H54 (cell line): ENCODE measurements at places on chromosomes 4 and X.

DNA sequence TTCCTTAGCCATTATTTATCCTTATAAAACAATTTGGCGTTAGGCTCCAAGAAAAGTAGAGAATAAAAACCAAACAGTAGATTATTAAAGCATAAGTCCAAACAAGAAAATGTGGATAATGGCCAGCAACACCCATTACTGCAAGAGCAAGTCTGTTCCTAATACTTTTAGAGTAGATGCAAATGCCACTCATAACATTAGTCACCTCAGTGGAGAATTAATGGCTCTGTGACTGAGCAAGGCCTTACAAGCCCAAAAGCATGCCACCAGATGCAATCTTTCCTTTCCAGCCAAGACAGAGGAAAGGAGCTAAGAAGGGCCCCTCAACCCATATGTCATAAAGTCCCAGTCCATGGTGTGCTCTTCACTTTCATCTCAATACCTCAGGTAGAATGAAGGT lies 373.8 kb downstream of the OPHN1 start:
- DNase-seq = no peak

DNA sequence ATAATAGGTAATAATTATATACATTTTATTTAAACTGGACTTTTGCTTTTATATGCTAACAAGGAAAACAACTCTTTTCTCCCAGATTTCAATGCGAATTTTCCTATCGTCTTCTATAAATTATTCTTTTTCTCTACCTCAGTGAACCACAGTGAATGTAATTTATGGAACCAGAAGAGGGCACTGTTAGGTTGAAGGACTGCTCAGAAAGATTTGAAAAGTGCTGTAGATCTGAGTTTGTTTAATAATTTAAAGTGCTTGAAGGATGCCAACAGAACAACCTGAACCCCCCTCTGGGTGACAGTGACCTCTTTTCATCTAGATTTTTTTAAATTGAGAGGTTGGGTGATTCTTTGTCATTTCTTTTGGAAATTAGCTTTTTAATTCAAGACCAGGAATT lies 54.9 kb downstream of the PHOX2B start:
- DNase-seq = no peak

DNA sequence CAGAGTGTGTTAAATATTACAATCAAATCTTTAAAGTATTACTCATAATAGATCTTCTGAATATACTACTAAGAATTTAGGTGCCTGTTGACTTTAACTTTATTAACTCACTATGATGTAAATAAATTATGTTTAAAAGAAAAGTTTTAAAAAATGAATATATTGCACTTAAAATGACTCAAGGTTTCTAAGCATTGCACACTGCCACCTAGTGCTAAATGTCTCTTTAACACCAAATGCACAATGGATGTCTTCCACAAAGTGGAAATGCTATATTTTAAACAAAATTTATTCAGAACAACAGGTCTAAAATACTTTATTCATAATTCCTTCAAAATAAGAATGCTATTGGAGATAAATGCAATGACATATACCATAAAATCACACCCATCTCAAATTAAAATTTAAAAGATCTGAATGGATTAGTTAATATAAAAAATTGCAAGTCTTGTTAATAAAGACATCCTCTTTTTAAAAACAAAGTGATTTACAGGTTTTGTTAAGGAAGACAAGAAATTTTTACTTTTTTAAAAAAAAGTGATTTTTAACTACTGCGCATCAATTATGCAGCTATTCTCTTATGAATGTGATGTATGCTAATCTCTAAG lies 5.5 kb downstream of the INPP4B start:
- no peak for DNase-seq

- peak; percentile 88 for DNase-seq
Observed at GRCh38 chrX:153708415-153708814, 15.8 kb downstream of the BCAP31 start.

- no peak for DNase-seq
Observed at GRCh38 chr4:136012220-136012619, 1520.1 kb downstream of the PCDH18 start.

DNA sequence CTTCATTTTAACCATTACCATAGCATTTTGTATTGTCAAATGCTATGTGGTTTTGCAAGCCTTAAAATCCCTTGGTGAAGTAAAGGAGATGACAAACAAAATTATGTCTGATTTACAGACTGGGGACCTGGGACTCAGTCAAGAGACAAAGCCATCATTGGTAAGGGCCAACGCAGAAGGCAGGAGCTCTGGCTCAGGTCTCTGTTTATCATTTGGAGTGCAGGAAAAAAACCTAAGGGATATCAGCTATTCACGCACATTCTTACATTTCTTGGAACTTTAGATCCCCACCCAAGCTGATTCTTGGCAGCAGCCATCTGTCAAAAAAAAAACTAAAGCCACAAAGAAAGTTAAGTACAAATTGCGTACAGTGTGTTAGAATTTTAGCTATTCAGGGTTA lies 731.9 kb downstream of the STPG2 start:
- no peak for DNase-seq

GRCh38 chr4:144384408-144384807 lies 243.9 kb upstream of the GYPA start:
- DNase-seq = no peak

GRCh38 chrX:5916945-5917344 lies 311.7 kb downstream of the NLGN4X start:
- no peak for DNase-seq

- no peak for DNase-seq
Observed at GRCh38 chr4:74583757-74584156, 138.8 kb downstream of the AREG start.

GRCh38 chr4:4320528-4320927 lies 30.5 kb downstream of the ZBTB49 start:
- no peak for DNase-seq

DNA sequence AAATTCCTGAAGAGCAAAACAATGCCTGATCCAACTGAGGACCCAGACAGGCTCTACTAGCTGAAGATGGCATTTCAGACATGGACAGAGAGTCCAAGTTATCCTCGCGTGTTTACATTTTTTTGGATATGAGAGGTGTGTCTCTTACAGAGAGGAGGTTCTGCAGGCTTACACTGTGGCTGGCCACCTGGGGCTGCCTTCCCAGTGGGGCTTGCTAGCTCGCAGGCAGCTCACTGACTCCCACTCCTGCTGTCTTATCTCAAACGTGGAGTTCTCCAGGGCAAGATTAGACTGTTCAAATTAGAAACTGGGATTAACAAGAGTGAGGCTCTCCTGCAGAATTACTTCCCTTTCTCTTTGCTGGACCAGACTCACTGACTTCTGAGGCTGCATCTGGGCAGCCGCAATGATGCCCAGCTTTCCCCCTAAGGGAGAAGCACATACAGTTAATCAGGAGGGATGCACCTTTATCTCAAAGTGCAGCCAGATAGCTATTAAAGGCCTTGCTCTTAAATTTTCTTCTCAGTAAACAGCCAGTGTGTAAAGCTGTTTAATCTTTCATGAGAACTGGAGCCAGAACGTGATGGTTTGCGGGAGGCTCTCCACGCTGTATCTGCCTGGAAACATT lies 123.0 kb downstream of the ENPP6 start:
- DNase-seq = no peak

GRCh38 chrX:40145001-40145922 lies 47.5 kb upstream of the BCOR start:
- DNase-seq = no peak

DNA sequence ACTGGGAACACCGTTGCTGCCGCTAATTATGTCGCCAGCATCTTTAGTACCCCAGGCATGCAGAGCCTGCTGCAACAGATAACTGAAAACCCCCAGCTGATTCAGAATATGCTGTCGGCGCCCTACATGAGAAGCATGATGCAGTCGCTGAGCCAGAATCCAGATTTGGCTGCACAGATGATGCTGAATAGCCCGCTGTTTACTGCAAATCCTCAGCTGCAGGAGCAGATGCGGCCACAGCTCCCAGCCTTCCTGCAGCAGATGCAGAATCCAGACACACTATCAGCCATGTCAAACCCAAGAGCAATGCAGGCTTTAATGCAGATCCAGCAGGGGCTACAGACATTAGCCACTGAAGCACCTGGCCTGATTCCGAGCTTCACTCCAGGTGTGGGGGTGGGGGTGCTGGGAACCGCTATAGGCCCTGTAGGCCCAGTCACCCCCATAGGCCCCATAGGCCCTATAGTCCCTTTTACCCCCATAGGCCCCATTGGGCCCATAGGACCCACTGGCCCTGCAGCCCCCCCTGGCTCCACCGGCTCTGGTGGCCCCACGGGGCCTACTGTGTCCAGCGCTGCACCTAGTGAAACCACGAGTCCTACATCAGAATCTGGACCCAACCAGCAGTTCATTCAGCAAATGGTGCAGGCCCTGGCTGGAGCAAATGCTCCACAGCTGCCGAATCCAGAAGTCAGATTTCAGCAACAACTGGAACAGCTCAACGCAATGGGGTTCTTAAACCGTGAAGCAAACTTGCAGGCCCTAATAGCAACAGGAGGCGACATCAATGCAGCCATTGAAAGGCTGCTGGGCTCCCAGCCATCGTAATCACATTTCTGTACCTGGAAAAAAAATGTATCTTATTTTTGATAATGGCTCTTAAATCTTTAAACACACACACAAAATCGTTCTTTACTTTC lies 1.8 kb downstream of the UBQLN2 start:
- DNase-seq = no peak

- DNase-seq = no peak
Observed at GRCh38 chrX:132022198-132022966, 720 bp upstream of the STK26 start.

GRCh38 chr4:30537456-30537855 lies 182.7 kb upstream of the PCDH7 start:
- DNase-seq = peak; percentile 8

- DNase-seq = no peak
Observed at GRCh38 chrX:130829526-130830515, 73.2 kb downstream of the ENOX2 start.

DNA sequence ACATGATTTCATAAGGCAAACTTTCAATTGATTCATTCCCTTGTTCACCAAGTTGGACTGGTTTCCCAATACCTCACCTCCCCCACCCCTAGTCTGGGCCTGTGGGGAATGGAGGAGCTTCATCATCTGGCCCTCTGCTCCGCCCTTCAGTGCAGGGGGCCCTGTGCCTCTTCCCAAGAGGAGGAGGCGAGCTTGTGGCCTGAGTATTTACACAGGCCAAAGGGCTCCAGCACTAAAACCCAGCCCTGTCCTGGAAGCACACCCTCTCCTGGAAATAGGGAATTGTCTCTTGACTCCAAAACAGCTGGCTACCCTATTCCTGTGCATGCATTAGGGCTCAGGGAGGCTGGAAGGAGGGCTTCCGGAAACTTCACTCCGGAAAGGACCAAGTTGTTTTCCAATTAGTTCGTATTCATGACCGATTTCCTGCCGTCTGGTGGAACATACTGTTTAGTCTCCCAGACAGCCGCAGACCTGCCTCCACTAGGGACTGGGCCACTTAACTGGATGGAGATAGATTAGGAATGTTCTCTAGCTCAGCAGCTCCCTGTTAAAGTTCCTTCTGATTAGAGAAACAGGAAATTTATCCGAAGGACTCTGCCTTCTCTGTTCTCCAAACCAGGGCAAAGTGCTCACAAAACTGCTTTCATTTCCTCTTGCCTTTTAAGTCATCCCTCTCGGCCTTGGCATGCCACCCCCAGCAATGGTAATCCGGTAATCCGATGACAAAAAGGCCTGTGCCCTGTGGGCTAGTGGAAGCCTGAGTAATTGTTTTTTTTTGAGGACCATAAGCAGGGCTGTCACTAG lies 5.8 kb downstream of the SRPX2 start:
- DNase-seq = no peak

DNA sequence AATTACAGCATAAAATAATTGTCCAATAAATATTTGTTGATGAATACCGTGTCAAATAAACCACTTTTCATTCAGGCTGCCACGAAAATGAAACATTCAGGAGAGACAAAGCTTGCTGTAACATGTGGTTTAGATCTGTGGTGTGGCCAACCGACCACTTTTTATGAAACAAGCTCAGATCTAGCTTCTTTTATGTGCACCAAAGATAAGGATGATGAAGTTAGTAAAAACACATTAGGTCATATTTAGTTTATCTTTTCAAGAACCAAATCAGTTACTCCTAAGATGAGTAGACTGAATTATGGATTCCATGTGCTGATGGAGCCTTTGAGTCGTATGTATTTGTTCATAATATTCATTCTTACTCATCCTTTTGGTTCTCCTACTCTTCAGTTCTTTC lies 35.8 kb downstream of the STOX2 start:
- DNase-seq = no peak

GRCh38 chr4:144683516-144683915 lies 37.6 kb downstream of the HHIP start:
- no peak for DNase-seq

GRCh38 chr4:70760662-70761061 lies 38.9 kb downstream of the RUFY3 start:
- no peak for DNase-seq

- no peak for DNase-seq
Observed at GRCh38 chrX:66163849-66164411, at the start of gene HEPH. Gene HEPH, plus strand, starts transcription at chrX:66164247. Its CDS starts 6,324 bp downstream, at chrX:66170571.

DNA sequence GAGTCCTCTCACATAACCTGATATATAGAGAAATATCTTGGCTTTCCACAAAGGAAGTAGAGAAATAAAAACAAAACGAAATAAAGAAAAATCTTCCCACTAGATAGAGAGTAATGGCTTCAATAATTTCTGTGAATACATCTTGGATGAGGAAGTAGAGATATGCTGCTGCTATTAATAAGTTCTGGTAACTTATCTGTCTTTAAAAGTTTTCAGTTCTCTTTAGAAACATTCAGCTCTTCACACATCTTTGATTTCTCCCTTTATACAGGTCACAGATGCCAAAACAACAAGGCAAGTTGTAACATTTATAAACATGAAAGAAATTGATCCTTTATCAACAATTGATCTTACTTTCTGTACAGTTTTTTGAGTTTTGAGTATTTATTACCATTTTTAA lies 615.8 kb downstream of the TRAM1L1 start:
- no peak for DNase-seq

- DNase-seq = peak; percentile 2
Observed at GRCh38 chr4:123986268-123986798, 589.7 kb downstream of the SPRY1 start.

DNA sequence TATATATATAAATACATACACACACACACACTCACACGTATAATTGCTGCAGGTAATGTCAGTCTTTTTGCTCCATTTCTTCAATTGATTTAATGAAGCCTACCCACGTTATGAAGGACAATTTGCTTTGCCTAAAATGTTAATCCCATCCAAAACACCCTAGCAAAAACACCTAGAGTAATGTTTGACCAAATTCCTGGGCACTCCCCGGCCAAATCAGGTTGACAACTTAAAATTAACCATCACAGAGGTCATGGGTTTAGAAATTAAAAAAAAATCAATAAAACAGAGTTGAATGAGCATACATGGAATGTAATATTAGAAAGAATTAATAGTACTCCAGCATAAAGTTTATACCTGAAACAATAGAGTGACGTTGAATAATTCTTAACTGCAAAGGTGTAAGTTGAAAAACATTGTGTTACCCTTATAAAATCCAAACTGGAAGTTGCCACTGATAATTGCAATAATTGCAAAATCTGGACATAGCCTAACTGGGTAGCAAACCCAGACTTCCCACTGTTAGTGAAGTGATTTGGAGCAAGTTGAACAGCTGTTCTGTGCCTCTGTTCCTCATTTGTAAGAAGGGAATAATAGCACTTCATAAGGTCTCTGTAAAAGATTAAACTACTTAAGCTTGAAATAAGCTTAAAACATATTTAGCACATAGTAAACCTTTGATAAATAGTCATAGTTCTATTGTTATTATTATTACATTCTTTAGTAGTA lies 2120.5 kb downstream of the PCDH7 start:
- DNase-seq = no peak

GRCh38 chr4:182749667-182750167 lies 167.5 kb downstream of the DCTD start:
- DNase-seq = no peak
